ENCODE measurements at places on chromosomes 13 and 19. TPM values are rescaled to one million over a fixed set of nuclear protein-coding genes. Genes with fewer than 3 reads are reported as not detected.

The PRODH2 gene
- polyA plus RNA-seq: 52.5 TPM

The SOX1 gene
- not detected for polyA plus RNA-seq

The ZNF888 gene
- polyA plus RNA-seq: 20.1 TPM

The PSG3 gene
- 0.13 TPM for polyA plus RNA-seq

The ZNF610 gene
- polyA plus RNA-seq: 13.4 TPM

The ZNF846 gene
- polyA plus RNA-seq: 16.8 TPM

The USHBP1 gene
- 6.0 TPM for polyA plus RNA-seq

The CYP2F1 gene
- not detected for polyA plus RNA-seq

The NUP62 gene
- polyA plus RNA-seq: 70.8 TPM

The DCLK1 gene
- 4.5 TPM for polyA plus RNA-seq

The DHRS12 gene
- 19.7 TPM for polyA plus RNA-seq

The FGF22 gene
- polyA plus RNA-seq: 0.83 TPM

The NCCRP1 gene
- polyA plus RNA-seq: 1.6 TPM

The RFPL4A gene
- polyA plus RNA-seq: not detected

The CALR3 gene
- polyA plus RNA-seq: not detected

The VSIG10L gene
- polyA plus RNA-seq: 5.8 TPM

The MLLT1 gene
- polyA plus RNA-seq: 114 TPM

The TIMM13 gene
- polyA plus RNA-seq: 117 TPM

The ENOX1 gene
- polyA plus RNA-seq: 8.5 TPM
